ENCODE measurements at places on chromosomes 13 and 19. TPM values are rescaled to one million over a fixed set of nuclear protein-coding genes. Genes with fewer than 3 reads are reported as not detected.

Gene KIR3DL1
- 1.0 TPM for total RNA-seq

- H3K36me3 ChIP-seq: peaks cover 10% of the 10 kb centered on the region
- DNase-seq: no peak
- peaks cover 20% of the 10 kb centered on the region for H3K4me1 ChIP-seq
- no peaks in the 10 kb centered on the region for H3K27me3 ChIP-seq
Measured at GRCh38 chr13:48939728-48940127, 36.0 kb upstream of the FNDC3A start.

DNA sequence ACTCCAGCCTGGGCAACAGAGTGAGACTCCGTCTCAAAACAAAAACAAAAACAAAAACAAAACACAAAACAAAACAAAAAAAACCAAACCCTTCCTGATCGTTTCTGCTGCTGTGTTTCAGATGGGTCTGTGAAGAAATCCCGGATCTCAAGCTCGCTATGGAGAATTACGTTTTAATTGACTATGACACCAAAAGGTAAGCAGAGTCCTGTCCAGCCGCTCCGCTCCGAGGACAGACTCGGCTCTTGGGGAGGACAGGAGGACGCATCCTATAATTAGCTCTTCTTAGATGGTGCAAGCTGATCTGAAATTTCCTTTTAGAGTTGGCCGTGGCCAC, 22.0 kb downstream of the DOT1L start:
- no peak overlapping the region for H3K4me3 ChIP-seq
- H3K36me3 ChIP-seq: peaks cover 16% of the 10 kb centered on the region
- no peak overlapping the region for H3K27ac ChIP-seq
- no peak for DNase-seq
- H3K27me3 ChIP-seq: no peaks in the 10 kb centered on the region

Gene ZNF563
- total RNA-seq: 2.4 TPM

GRCh38 chr13:43564952-43565351, 221.8 kb downstream of the ENOX1 start:
- peaks cover 41% of the 10 kb centered on the region for H3K27me3 ChIP-seq
- DNase-seq: no peak
- no peak overlapping the region for H3K4me3 ChIP-seq
- H3K4me1 ChIP-seq: no peaks in the 10 kb centered on the region

Gene RINL
- 81.0 TPM for total RNA-seq

GRCh38 chr19:39843919-39844793, 2.0 kb downstream of the FBL start:
- no peaks in the 10 kb centered on the region for H3K27me3 ChIP-seq
- peaks cover 12% of the 10 kb centered on the region for H3K36me3 ChIP-seq
- H3K27ac ChIP-seq: peak overlapping the region; percentile 90
- H3K4me3 ChIP-seq: peak overlapping the region; percentile 88

DNA sequence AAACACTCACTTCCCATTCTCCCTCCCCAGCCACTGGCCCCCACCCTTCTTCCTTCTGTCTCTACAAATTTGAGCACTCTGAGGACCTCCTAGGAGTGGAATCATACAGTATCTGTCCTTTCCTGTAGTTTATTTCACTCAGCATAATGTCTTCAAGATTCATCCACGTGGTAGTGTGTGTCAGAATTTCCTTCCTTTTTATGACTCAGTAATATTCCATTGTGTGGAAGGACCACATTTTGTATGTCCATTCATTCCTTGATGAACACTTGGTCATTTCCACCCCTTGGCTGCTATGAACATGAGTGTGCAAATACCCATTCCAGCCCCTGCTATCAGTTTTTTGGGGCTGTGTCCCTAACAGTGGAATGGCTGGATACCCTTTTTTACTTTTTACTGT, 9.8 kb downstream of the KLF2 start:
- peaks cover 60% of the 10 kb centered on the region for H3K4me1 ChIP-seq
- H3K27ac ChIP-seq: no peak overlapping the region
- H3K27me3 ChIP-seq: peaks cover 18% of the 10 kb centered on the region
- H3K36me3 ChIP-seq: peaks cover 9% of the 10 kb centered on the region
- no peak overlapping the region for H3K4me3 ChIP-seq

DNA sequence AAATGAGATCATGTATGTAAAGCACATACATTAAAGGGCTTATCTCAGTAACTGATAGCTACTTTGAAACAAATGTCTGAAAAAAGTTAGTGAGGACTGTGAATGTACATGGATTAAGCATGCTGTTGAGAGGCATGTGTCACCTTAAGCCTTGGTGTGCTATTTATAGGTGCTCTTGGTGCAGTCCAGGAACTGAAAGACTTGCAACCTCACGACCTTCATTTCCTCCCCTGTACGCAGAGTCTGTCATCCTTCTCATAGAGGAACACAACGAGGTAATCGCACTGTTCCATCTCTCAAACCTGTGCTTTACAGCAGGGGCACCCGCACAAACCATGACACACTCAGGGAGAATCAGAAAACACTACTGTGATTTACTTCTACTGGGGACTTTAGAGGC, 65.6 kb downstream of the UFM1 start:
- no peak overlapping the region for H3K27ac ChIP-seq
- H3K4me1 ChIP-seq: peaks cover 6% of the 10 kb centered on the region
- H3K27me3 ChIP-seq: peaks cover 3% of the 10 kb centered on the region
- DNase-seq: peak; percentile 50
- no peaks in the 10 kb centered on the region for H3K36me3 ChIP-seq

GRCh38 chr19:11382898-11383705, 1.0 kb downstream of the EPOR start:
- H3K4me3 ChIP-seq: peak overlapping the region; percentile 54
- H3K27ac ChIP-seq: peak overlapping the region; percentile 72
- peak; percentile 74 for DNase-seq
- H3K27me3 ChIP-seq: peaks cover 19% of the 10 kb centered on the region
- H3K36me3 ChIP-seq: peaks cover 5% of the 10 kb centered on the region

- H3K27me3 ChIP-seq: peaks cover 5% of the 10 kb centered on the region
- H3K36me3 ChIP-seq: no peaks in the 10 kb centered on the region
- no peaks in the 10 kb centered on the region for H3K4me1 ChIP-seq
- no peak for DNase-seq
Measured at GRCh38 chr13:47129461-47129860, 232.6 kb upstream of the HTR2A start.

Gene OVOL3
- not detected for total RNA-seq

Measured in activated CD8-positive, alpha-beta memory T cell treated with anti-CD3 and anti-CD28 coated beads, Interleukin-2, amount 10 ng/mL, durations not matched to agents 7 days and 5 days (primary cell).